ENCODE measurements at places on chromosomes 7 and 10. TPM values are rescaled to one million over a fixed set of nuclear protein-coding genes. Genes with fewer than 3 reads are reported as not detected.

Gene MIOS
- total RNA-seq: 23.6 TPM

GRCh38 chr7:137462074-137462715 lies 118.7 kb upstream of the PTN start:
- no peak for DNase-seq

DNA sequence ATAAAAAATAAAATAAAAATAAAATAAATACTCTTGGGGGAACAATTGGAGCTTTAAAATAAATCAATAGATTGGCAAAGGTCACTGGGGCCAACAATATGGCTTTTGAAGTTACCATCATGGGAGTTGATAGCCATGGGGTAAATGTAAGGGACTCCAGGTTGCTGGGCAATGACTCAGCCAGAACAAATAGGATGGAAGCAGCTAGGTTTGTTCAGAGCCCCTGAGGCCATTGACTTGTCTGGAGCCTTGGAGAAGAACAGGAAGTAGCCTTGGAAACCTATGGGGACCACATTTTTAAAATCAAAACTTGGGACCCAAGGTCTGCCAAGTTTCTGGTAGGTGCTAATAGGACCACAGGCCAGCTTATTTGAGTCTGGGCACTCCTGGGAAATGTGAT lies 20.2 kb upstream of the FRA10AC1 start:
- no peak for DNase-seq

Gene ARHGAP22
- total RNA-seq: 2.9 TPM

DNA sequence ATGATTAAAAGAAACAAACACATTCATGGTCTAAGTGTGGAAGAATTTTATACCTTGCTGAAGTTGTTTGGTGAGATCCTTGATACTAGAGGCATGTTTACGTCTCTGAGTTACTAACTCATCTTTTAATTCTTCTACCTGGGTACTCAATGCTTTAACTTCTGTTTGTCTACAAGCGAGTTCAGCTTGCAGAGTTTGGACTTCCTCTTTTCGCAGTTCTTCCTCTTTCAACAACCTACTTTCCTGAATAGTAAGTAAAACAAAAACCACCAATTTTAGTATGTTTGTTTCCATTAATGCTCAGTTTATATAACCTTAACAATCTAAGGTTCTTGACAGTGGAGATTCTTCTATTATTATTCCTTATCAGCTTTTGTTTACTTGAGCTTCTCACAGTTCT lies 42.9 kb downstream of the CCDC186 start:
- DNase-seq: no peak

GRCh38 chr10:85849315-85849714 lies 517.3 kb downstream of the GRID1 start:
- no peak for DNase-seq

Gene UNCX
- not detected for total RNA-seq

Gene NKX6-2
- not detected for total RNA-seq

GRCh38 chr7:84705706-84706105 lies 481.1 kb downstream of the SEMA3D start:
- no peak for DNase-seq

DNA sequence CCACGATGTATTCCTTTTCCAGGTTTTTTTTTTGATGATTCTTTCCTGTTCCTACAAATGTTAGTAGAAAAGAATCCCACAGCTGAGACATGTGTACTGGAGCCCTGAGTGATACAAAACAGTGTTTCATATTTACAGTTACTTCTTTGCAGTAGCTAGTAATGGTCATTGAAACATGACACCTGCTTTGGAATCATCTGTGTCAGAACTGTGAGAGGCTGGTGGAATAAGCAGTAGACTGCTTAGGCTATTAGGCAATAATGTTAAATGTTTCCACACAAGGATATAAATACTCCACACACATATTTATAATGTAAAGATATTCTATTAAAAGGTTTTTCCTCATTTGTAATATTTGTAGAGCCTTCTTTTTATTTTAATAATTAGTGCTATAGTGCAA lies 394.0 kb downstream of the THSD7A start:
- DNase-seq: no peak

- DNase-seq: no peak
Observed at GRCh38 chr7:140294454-140294853, 103.9 kb downstream of the SLC37A3 start.
